ENCODE measurements at places on chromosomes 5 and 9.

DNA sequence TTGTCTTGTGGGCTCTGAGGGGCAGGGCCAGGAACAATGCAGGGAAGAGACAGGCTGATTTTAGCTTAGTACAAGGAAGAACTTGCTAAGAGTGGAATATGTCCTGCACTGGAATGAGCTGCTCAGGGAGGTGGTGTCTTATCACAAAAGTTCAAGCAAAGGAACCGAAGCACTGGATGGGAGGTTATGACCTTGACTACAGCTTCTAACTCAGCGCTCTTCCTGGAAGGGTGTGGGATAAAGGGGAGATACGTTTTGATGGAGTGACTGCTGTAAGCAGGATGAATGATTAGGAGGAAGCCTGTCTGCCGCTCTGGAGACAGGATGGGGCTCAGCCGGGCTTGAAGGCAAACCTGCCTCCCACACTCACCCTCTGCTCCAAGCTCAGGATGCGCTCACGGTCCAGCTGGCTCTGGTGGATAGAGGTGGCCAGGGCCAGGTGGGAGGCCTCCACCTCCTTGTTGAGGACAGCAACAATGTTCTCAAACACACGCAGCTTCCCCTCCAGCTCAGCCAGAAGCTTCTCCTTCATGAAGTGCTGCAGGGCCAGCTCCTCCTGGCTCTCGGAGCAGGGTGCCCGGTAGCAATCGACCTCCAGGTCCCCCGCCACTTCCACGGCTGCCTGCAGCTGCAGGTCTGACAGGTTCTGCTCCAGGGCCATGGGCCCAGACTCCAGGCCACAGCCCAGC, 13.5 kb downstream of the TRAF1 start:
- no peak for DNase-seq

DNA sequence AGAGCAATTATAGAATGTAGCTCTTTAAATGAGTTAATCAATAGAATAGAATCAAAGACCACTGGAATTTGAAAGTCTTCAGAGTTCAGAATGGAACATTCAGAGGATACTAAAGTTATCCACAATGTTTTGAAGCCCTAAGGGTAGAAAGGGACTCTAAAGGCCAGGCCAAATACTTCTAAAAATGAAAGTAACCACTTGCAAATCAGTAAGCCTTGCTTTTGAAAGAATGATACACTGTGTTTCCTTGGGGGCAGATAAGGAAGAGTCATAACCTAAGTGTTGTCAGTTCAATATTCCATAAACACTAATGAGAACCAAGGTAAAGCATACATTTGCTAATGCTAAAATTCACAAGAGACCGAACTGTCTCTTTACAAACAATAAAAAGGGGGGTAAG, 813.5 kb downstream of the PTPRD start:
- DNase-seq = no peak

DNA sequence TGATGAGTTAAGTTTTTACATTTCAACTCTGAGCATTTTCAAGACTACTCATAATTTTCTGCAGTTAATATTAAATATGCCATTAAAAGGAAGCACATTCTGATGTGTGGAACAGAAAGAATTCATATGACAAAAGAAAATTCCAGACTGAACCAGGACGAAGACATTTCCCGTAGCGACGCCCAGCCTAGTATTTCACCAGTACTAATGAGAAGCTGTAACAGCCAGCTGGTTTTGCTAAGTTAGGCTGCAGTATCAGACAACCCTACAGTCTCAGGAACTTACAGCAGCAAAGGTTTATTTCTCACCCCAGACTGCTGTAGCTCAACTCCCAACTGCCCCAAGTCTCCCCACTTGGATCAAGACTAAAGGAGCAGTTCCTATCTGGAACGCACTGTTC, 91.6 kb downstream of the TMEM174 start:
- no peak for DNase-seq

- no peak for DNase-seq
These were observed 6.3 kb downstream of the SLC35D2 start for GRCh38 chr9:96376891-96377874.

DNA sequence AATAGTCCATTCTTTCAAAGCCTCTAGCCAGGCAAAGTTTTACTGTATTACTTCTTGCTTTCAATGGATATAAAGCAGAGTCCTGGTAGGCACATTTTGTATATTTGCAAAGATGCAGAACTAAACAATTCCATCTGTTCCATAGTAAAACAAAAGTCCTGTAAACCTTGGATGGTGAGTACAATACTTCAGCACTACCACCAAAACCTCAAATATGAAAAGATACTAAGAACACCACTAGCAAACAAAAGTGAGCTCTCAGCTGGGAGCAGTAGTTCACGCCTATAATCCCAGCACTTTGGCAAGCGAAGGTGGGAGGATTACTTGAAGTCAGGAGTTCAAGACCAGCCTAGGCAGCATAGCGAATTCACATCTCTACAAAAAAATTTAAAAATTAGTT, 195.0 kb downstream of the MSX2 start:
- DNase-seq = no peak

GRCh38 chr5:135193213-135194125, 159.4 kb upstream of the PITX1 start:
- DNase-seq = no peak

GRCh38 chr9:89602978-89603766, 1.6 kb upstream of the GADD45G start:
- peak; percentile 94 for DNase-seq

DNA sequence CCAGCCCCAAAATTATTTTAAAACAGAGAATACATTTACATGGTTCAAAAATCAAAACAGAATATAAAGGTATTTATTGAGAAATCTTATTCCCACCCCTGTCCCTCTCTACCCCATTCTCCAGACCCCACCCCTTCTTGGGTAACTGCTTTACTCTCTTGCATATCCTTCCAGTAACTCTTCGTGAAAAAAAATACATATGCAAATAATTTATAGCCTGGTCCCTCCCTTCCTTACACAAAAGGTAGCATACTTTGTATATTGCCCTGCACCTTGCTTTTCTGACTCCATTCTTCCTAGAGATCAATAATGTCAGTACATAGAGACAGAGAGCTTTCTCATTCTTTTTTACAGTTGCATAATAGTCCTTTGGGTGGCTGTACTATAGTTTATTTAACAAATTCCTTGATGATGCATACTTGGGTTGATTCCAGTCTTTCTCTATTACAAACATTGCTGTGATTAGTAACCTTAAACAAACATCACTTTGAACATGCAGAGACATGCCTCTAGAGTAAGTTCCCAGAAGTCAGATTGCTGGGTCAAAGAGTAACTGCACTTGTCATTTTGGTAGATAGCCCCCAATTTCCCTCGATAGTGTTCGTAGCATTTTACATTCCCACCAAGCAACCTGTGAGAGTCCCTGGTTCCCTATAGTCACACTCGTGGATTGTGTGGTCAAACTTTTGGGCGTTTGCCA, 47.9 kb downstream of the STOM start:
- DNase-seq = no peak

GRCh38 chr9:77807846-77808750, 160.0 kb upstream of the GNA14 start:
- no peak for DNase-seq

DNA sequence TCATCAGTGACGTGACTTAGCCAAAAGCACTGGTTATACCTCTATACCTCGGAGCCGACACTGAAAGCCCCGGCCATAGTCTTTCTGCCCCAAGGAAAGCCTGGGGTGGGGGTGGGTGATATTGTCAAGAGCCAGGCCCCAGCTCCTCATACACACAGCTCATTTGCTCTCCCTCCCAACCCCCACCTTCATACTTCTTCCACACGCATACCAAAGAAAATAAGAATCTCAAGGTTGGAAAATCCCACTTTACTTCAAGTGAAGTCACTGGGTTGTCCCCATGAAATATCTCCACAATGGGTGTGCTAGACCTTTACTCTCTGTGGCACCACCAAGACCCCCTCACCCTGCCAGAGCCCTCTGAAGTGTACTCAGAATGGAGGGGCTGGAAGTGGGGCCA, 27.1 kb upstream of the MGAT1 start:
- no peak for DNase-seq

GRCh38 chr5:145396888-145397287, 438.3 kb downstream of the PRELID2 start:
- no peak for DNase-seq

DNA sequence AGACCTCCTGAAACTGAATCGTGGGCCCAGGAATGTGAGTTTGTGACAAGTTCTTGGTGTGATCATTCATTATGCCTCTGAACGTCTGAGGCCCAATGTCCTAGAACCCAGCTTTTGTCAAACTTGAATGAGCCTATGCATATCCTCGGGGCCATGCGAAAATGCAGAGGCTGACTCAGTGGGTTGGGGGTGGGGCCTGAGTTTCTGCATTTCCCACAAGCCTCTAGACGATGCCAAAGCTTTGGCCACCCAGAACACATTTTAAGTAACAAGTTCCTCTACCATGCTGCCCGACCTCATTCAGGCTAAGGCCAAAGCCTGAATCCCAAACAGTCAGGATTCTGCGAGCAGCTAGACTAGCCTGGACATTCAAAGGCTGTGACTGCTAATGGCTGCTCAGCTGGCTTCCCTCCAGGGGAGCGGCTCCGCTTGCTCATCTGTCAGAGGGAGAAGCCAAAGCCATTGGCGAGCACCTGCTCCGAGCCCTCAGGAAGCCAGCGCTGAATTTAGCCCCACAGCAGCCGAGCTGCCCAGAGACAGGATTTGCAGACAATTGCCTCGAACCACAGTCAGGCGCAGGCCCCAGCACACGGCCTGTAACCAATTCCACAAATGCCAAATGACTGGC, 177.5 kb downstream of the ZDHHC21 start:
- DNase-seq = peak; percentile 83

GRCh38 chr9:123282362-123283047, 14.1 kb upstream of the STRBP start:
- no peak for DNase-seq

- DNase-seq = no peak
These were observed 31.6 kb downstream of the PTGS1 start for GRCh38 chr9:122402403-122402871.

- DNase-seq = no peak
These were observed 10.6 kb upstream of the AJM1 start for GRCh38 chr9:136831720-136832104.

DNA sequence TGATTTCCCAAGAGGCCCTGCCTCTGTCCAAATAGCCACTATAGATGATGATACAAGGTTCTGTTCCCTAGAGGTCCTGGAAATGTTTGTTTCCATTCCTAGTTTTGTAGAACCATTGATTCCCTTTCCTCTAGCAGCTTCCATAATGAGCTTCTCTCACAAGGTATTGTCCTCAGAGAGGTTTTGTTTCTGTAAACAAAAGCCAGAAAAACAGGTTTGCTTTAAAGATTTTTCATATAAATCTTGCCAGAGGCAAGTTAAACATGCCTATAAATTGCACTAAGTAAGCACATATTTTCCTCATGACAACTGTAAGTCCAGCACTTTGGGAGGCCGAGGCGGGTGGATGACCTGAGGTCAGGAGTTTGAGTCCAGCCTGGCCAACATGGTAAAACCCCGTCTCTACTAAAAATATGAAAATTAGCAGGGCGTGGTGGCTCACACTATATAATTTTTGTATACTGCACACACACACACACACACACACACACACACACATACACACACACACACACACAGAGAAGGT, 1787.7 kb downstream of the EFNA5 start:
- DNase-seq = no peak

GRCh38 chr9:665296-665695, 176.2 kb upstream of the DMRT1 start:
- DNase-seq = no peak

- no peak for DNase-seq
These were observed 11.4 kb upstream of the DNAH5 start for GRCh38 chr5:13955896-13956295.

DNA sequence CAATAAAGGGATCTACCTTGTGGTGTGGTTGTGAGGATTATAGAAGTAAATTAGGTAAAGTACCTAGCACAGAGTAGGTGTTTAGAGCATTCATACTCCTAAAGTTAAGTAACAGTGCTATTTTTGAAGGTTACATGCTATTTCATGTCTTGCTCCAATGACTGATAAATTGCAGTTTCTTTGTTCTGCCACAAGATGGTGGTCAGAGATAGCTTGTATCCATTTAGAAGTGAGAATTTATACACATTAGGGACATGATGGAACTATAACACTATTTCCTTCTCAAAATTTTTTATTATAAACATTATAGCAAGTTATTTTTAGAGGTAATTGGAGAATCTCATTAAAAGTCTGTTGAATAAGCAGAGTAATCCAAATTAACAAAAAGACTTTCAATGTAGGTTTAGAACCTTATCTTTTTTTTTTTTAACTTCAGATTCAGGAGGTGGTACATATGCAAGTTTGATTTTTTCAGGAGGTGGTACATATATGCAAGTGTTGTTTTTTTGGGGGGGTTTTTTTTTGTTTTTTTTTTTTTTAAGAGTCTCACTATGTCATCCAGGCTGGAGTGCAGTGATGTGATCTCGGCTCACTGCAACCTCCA, 17.1 kb downstream of the MTREX start:
- no peak for DNase-seq

GRCh38 chr5:96896806-96897205, 20.5 kb downstream of the ERAP2 start:
- no peak for DNase-seq

DNA sequence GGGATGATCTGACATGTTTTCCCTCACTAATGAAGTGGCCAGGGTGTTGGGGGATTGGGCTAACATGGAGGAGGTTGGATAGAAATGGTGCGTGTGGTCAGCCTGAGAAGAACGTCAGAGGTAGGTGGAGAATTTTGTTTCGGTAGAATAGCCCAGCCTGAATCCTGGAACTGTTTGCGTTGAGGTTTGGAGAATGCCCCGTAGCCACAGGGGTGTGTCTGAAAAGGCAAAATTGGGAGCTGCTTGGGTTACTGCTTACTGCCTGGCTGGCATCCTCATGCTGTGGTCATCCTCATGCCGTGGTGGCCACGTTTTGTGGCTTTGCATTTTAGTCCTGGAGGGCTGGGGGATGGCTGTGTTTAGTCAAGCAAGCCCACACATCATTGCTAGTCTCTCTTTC, 236.9 kb downstream of the GOLPH3 start:
- DNase-seq = no peak

GRCh38 chr9:108517651-108518365, 338.0 kb downstream of the ACTL7B start:
- DNase-seq = no peak

DNA sequence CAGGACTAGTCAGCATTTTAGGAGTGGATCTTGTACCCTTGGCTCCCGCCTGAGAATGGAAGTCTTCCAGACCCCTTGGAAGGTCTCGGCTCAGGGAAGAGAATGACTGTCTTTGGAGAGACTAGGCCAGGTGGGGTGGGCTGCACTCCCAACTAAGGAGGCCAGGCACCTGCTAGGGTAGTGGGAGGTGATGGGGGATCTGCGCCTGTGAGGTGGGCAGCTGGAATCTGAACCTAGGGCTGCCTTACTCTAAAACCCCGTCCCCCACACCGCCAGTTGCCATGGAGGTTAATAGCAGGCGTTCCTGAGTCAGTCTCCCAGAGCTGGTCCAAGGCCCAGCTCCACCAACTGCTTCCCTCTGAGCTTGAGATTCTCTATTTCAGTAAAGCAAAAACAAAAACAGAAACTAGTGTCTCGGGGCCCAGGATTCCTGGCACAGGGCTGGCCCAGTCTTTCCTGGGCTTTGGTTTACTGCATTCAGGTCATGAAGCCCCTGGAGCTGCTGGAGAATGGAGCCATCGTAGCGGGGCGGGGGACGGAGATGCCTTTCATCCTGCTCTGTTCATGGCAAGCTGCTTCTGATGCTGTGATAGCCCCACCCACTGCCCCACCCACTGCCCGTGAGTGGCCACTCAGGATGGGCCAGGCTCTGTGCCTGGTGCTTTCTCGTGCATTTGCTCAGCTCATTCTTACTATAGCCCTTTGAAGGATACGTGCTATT, 57.5 kb downstream of the DAB2IP start:
- peak; percentile 67 for DNase-seq

GRCh38 chr9:35731415-35732184, 395 bp downstream of the TLN1 start:
- DNase-seq = no peak
